Cardiac ventricle fibroblast (primary cell): ENCODE measurements at places on chromosomes 5 and 9. TPM values are rescaled to one million over a fixed set of nuclear protein-coding genes. Genes with fewer than 3 reads are reported as not detected.

Gene BICD2
- total RNA-seq = 27.2 and 30.1 TPM in 2 replicates

Gene MARCHF3
- total RNA-seq = 3.7 and 4.6 TPM in 2 replicates

Gene C6
- 16.3 and 20.7 TPM in 2 replicates for total RNA-seq

Gene SLC25A2
- total RNA-seq = 0.12 TPM in 1 of 2 replicates, not detected in the other

Gene IL9
- total RNA-seq = not detected in 2 replicates

Gene PCDHA9
- 0.05 TPM in 1 of 2 replicates, not detected in the other for total RNA-seq

Gene ADAMTS2
- total RNA-seq = 112 and 121 TPM in 2 replicates

Gene BTNL9
- 0.19 and 0.34 TPM in 2 replicates for total RNA-seq

Gene SPINK1
- not detected in 2 replicates for total RNA-seq

Gene IL7R
- total RNA-seq = 0.06 TPM in 1 of 2 replicates, not detected in the other

Gene MARVELD2
- total RNA-seq = 0.24 TPM in 1 of 2 replicates, not detected in the other

Gene IFNA2
- total RNA-seq = not detected in 2 replicates

Gene SETD9
- total RNA-seq = 10.4 and 11.2 TPM in 2 replicates

Gene GABRA1
- total RNA-seq = not detected in 2 replicates

Gene ANKRD18A
- not detected in 2 replicates for total RNA-seq

Gene PROB1
- total RNA-seq = 1.2 and 2.1 TPM in 2 replicates

Gene PDE8B
- total RNA-seq = not detected in 2 replicates

Gene CDX1
- not detected in 2 replicates for total RNA-seq

Gene UBAC1
- 25.6 and 28.1 TPM in 2 replicates for total RNA-seq

Gene ABCA1
- 32.9 and 38.1 TPM in 2 replicates for total RNA-seq

Gene COL15A1
- total RNA-seq = 6.4 and 6.9 TPM in 2 replicates

Gene ICE1
- 16.3 and 17.7 TPM in 2 replicates for total RNA-seq

Gene ADGRD2
- total RNA-seq = not detected in 2 replicates

Gene CARTPT
- total RNA-seq = not detected in 2 replicates

Gene TAF11L10
- total RNA-seq = not detected in 2 replicates

Gene TCF7
- 0.34 and 0.62 TPM in 2 replicates for total RNA-seq

Gene F2R
- total RNA-seq = 121 and 122 TPM in 2 replicates

Gene LCN12
- not detected in 2 replicates for total RNA-seq

Gene GPX8
- 108 and 132 TPM in 2 replicates for total RNA-seq

Gene LCP2
- total RNA-seq = 0.10 and 0.12 TPM in 2 replicates

Gene SGCD
- total RNA-seq = 3.5 and 4.8 TPM in 2 replicates

Gene PCDHA12
- total RNA-seq = 0.06 and 0.34 TPM in 2 replicates

Gene BAAT
- 0.06 and 0.24 TPM in 2 replicates for total RNA-seq

Gene BSPRY
- not detected in 2 replicates for total RNA-seq
